ENCODE measurements at places on chromosomes 5 and 9. TPM values are rescaled to one million over a fixed set of nuclear protein-coding genes. Genes with fewer than 3 reads are reported as not detected.

The UBAP1 gene
- polyA plus RNA-seq, result 64.8 TPM

The HSPB3 gene
- 0.18 TPM for polyA plus RNA-seq

The CATSPER3 gene
- polyA plus RNA-seq, result 1.1 TPM

The SLC23A1 gene
- polyA plus RNA-seq, result 12.1 TPM

The CCDC183 gene
- 4.9 TPM for polyA plus RNA-seq

DNA sequence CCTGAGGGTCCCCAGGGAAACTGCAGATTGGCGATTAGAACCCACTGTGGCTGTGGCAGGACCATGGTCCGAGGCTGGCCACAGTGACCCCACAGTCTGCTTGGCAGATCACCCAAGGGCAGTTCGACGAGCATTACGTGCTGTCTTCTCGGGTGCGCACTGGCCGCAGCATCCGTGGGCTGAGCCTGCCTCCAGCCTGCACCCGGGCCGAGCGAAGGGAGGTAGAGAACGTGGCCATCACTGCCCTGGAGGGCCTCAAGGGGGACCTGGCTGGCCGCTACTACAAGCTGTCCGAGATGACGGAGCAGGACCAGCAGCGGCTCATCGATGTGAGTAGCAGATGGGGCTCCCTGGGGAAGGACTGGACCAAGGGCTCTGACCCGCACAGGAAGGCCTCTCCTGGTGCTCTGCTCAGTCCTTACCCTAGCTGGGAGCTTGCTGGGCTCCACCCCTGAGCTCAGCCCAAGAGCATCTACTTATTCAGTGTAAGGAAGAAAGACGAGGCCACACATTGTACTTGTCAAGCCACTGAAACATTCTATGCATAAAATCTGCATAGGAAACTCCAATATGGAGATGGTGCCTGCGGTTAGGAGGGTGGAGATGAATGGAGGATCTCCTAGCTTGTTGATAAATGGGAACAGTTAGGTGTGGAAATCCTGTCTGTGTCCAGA lies 21.9 kb downstream of the CKMT2 start:
- DNase-seq, result no peak

DNA sequence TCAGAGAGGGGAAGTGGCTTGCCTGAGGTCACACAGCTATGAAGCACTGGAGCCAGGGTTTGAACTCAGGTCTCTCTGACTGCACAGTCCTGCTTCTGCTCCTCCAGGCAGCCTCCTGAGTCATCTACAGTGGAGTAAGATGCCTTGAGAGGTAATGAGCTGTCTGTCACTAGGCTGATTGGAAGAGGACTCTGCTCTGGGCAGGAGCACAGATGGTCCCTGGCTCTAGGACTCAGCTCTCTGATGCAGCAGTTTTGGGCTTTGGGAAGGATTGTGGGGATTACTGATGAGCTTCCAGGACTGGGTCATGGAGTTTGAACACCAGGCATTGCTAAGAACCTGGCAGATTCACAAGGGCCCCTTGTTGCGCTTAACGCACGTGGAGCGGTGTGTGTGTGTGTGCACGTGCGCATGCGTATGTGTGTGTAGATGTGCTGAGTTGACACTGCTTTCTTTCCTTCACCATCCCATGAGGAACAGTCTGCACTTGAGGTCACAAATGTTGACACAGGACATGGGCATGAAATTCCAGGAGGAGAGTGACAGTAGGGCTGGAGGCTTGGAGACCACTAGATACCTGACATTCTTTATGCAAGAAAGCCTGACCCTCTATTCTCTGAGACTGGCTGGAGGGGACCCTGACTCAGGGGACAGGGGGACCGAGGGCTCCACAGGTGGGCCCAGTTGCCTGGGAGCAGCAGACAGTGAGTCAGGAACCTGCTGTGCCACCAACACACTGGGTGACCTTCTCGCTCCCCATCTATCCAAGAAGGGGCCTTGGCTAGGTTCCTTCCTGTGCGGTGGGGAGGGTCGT lies 170.5 kb downstream of the RGS3 start:
- no peak for DNase-seq

GRCh38 chr5:128538250-128539037 lies 399 bp upstream of the FBN2 start:
- DNase-seq, result peak; percentile 82

DNA sequence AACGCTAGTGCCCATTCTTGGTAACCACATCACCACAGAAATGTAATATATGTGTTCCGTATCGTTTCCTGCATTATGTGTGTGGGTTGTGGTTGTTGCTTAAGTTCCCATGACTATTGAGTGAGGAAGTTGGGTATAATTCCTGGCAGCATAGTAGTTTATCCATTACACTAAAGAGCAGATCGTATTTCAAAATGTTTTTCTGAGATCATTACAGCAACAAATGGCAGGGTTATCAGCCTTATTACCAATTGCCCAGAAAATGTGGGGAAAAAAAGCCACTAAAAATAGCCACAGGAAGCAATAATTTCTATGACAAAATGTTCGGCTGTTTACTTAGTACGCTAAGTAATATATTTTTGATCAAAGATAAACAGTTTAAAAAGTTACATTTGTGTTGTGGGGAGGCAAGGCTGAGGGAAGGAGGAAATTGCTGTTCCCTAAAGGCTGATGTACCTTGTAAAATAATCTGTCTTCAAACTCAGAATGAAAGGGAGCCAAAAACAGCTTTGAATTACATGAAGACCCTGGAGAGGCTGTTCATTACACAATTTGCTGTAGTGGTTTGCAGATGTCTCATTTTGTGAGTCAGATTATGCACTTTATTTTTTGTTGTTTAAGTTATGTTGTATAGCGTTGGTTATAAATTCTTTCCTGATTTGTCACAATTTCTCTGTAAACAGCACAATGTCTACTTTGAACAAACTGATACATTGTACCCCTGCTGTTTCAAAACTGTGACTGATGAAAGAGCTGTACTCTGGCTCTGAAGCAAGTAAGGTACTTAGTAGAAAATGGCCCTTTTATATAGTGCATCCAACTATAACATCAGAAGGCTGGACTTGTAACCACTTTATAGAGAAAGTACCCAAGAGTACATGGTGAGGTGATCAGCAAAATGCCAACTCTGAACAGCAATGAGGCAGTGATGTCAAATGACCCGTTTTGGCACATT lies 1028.5 kb downstream of the NR2F1-AS1 start:
- DNase-seq, result no peak

DNA sequence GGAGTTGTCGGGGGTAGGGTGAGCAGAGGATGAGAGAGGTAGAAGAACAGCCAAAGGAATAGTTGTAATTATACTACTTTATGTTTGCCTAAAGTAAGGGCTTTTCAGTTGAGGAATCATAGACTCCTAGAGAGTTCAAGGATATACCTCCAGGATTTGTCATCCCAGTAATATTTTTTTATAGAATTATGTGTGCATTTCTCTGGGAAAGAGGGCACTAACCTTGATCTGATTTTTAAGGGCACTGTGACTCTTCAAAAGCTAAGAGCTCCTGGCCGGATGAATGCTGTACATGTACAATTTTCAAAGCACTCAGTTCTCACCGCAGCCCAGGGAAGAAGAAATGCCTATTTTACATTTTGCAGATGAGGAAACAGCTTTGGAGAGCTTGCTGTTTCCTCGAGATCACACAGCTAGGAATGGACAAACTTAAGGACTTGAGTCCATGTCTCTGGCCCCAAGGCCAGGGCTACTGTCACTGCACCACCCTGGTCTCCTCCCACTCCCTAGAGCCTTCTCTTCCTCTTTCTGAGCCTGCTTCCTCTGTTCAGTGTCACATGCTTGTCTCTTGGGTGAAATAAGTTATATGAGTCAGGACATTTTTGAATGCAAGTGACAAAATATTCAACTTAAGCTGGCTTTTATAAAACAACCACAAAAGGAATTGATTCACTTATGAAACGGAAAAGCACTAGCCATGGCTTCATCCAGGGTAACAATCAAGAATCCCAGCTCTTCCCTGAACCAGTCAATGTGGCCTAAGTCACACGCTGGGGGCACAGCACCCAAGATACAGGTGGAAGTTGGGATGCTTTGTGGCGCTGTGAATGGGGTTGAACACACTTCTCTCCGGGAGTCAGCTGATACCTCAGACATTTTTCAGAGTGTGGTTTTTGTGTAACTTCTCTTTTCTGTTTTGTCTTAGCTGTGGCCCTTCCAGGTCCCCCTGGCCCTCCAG lies 45.7 kb upstream of the TGFBR1 start:
- DNase-seq, result no peak

DNA sequence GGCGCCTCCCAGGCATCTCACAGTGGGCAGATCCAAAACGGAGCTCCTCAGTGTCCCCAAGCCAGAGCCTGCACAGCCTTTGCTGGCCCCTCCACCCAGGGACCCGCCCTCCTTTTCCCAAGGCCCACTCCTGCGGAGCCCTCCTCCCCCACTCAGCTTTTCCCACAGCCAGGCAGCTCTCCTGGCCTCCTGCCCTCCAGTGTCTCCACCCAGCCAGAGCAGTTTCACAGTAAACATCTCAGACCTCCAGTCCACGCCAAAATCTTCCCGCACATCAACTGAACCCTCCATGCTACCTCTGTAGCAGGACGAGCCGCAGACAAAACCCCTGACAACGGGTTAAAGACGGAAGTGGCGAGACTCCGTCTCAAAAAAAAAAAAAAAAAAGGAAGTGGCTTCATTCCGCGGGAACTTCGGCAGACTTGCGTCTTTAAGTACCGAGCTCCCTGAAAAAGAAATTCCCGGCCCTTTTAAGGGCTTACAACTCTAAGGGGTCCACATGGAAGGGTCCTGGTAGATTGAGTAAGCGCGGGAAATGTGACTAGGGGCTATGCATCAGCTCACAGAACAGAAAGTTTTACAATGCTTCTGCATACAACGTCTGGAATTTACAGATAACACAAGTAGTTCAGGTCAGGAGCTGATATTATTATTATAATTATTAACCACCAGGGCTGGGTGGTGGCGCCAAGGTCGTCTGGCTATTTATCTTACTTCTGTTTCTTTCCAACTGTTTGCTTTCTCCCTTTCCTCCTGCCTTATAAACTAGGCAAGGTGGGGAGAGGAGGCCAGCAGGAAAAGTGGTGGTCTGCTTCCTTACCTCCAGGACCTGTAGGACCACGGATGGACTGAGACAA lies 11.4 kb upstream of the GRIN1 start:
- no peak for DNase-seq

DNA sequence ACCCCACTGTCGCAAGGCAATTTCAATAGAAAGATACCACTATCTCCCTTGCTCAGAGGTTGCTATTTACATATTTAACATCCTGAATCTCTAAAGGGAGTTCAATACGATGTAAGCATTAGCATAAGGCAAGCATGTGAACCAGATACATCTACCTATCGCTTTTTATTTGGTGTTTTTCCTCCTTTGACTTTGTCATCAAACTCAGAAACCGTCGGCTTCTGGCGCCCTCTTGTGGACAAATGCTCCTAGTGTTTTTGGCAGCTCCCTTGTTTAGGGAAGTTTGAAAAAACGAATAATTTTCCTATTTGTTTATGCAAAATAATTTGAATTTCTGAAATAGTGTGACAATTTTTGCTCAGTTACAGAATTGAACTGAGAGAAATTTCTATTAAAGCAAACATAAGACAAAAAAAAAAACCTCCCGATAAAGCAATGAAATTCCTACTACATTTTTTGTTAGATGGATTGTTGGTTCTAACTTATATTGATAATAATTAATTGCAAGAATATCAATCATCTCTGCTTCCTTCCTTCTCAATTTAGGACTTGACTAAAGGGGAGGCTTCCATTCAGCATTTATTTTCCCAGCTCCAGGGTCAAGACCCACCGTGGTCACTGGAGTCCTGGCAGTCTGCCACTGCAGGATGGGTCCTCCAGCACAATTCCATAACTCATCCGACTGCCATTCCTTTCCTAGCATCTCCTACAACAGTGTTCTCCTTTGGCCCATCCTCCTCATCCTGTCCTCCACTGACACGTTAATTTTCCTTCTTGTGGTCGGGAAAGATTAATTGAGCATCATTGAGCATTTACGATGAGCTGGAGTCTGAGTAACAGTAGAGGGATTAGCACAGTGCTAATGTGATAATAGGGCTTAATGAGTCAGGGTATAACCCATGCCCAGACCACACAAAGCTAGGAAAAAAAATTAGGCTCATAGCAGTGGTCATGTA lies 131.8 kb upstream of the CHD1 start:
- peak; percentile 47 for DNase-seq

DNA sequence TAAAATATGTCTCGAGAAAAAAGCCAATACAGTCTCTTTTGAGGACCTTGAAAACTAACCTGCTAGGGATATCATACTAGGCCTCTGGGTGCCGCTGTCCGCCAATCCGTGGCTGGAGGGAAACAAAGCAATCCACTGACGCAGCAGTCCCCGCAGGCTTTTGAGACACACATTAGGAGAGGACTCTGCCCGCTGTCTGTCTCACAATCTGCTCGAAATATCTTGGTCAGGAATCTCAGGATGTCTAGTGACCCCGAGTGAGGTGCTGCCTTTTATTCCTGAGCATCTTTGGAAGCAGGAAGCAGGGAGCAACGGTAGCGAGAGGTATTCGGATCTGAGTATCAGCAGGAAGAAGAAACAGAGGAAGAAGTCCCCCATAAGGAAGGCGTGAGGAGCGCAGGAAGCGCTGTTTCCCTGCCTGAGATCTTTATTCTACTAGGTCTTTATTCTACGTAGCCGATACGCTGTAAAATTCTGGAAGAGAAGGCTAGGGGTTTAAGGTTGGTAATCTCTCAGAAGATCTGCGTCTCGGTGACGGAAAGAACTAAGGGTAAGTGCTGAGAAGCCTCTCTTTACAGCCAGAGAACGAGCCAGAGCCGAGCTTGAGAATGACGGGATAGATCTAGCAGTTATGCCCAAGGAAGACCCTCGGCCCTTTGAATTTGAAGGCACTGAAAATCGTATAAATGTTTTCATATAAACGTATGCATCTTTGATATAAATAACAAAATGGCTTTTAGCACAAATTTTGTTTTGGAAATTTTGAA lies 4.0 kb upstream of the PCDHGA1 start:
- DNase-seq, result no peak

DNA sequence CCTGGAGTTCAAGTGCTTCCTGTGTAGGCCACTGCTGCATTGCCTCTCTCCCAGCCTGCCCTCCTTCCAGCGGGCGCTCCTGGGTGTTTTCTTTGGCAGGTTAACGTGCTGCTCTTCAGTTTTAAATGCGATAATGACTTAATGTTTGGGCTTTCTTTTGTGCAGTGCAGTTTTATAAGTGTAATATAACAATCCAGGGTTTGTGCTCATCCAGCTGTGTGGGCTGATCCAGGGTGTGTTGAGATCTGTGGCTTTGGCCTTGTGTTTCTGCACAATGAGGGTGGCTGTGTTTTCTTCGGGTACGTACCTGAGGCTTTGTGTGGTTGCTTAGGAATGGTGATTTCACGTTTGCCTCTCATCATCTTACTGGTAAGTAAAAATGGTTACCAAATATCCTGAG lies 50.6 kb downstream of the PCSK5 start:
- no peak for DNase-seq

- DNase-seq, result no peak
Observed at GRCh38 chr5:1655496-1656270, 131.9 kb upstream of the LPCAT1 start.

GRCh38 chr5:75053304-75054133 lies 1.2 kb upstream of the GCNT4 start:
- DNase-seq, result no peak

DNA sequence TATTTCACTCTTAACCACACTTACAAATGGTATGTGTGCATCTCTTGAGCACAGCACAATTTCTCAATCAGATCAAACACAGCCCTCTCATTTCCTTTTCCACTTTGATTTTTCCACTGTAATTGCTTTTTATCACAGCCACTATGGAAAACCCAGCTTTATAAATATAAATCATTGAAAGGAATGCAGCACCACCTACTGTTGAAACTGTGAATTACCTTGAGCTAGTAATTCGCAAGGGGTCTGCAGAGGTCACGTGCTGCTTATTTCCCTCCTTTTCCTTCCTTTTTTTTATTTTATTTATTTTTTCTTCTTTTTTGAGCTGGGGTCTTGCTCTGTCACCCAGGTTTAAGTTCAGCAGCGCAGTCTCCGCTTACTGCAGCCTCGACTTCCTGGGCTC lies 76.9 kb downstream of the CDH6 start:
- peak; percentile 11 for DNase-seq

- DNase-seq, result peak; percentile 45
Observed at GRCh38 chr5:36607114-36607571, 737 bp downstream of the SLC1A3 start.
